ENCODE measurements at places on chromosomes 16 and 17.

- DNase-seq: no peak
Measured at GRCh38 chr17:50466371-50467113, 2.1 kb downstream of the CHAD start.

DNA sequence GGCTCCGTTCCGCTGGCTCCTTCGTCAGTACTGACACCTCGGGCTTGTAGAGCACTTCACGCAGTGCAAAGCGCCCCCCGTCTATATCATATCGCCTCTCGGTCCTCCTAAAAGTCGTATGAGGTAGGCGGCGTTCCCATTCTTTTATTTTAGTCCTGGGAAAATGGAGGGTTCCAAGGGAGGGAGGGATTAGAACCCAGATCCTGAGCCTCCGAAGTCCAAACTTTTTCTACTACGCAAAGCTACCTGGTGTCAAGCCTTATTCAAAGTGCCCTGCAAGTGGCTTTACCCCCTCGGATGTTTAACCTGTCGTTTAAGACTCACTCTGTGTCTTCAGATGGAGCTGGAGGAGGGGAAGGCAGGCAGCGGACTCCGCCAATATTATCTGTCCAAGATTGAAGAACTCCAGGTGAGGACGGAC lies 348 bp upstream of the FTSJ3 start:
- DNase-seq: no peak

DNA sequence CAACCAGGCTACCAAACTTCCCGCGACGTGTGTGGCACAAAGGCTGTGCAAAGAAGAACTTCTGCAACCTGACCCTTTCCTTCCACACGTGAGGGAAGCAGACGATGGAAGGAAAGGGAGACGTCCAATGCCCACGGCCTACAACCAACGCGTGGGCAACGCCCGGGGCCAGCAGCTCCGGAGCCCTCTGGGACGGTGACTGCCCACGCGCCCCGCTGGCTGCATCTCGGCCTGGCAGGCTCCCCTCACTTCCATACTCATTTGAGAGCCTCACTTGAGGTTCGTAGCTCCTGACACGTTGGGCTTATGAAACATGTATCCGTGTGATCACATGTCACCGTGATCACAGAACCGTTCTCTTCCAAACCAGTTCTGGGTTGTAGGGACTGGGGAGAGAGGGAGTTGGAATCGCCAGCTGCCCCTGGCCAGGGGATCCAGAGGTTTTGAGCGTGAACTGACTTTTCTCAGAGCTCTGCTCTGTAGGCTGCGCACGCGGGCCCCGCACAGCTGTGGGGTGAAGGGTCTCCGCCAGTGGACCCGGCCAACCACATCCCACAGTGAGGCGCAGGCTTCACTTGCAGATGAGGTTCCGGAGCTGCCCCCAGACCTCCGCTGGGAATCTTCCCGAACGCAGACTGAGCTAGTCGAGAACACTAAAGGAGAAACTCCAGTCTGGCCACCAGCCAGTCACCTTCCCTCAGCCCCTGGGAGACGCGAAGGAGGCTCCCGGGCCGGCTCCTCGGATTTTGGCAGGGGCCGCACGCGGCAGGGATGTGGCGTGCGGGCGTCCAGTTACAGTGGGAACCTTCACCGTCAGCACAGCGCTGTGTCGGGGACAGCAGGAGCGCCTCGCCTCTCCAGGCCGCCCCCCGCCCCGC lies 1.0 kb downstream of the LMF1 start:
- no peak for DNase-seq

DNA sequence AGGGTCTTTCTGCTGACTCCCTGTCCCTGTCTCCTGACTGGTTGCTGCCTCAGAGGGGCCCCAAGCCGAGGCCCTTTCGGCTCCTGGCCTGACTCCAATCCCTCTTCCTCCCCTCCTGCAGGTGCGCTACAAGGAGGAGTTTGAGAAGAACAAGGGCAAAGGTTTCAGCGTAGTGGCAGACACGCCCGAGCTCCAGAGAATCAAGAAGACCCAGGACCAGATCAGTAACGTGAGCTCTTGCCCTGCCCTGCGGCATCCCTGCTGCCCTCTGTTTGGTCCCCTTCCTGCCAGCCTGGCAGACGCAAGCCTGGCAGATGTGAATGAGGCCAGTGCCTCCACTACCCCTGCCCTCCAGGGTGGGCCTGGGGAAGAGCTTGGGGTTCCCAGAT lies 27.1 kb upstream of the LASP1NB start:
- DNase-seq: no peak

DNA sequence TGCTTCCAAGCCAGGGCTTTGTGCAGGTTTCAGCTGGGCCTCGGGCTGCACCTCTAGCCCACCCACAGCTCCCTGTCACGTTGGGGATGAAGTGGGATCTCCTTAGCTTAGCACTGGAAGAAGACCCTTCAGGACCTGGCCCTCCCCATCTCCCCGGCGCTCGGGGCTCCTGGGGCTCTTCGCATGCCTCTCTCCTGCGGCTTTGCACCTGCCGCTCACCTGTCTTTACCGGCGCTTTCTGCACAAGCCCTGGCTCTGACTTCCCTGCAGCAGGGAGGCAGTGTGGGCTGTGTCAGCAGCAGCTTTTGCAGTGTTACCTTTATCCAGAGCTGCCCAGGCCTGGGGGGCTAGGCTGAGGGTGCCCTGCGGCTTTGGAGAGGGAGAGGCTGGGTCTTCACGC lies 52.3 kb downstream of the NT5M start:
- no peak for DNase-seq

GRCh38 chr17:12924614-12925013 lies 93.2 kb downstream of the ELAC2 start:
- DNase-seq: no peak

- DNase-seq: no peak
Measured at GRCh38 chr16:88568710-88569613, 1.2 kb upstream of the ZC3H18 start.

- no peak for DNase-seq
Measured at GRCh38 chr16:80063713-80064069, 463.2 kb upstream of the MAF start.

DNA sequence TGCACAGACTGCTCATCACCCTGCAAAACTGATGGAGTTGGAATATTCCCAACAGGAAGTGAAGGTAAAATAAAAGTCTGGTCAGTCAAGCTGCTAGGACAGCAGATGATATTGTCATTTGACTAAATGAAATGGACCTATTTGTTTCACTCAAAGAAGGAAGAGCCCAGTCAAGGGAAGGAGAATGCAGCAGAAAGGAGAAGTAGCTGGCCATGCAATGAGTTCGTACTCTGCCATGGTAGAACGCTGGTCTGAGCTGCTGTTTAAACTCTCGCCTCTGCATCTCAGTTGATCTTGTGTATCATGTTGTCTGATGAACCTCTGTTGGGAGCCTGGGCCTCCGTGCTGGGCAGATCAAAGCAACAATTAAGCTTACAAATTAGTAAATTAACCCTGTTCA lies 15.6 kb upstream of the YPEL2 start:
- no peak for DNase-seq

DNA sequence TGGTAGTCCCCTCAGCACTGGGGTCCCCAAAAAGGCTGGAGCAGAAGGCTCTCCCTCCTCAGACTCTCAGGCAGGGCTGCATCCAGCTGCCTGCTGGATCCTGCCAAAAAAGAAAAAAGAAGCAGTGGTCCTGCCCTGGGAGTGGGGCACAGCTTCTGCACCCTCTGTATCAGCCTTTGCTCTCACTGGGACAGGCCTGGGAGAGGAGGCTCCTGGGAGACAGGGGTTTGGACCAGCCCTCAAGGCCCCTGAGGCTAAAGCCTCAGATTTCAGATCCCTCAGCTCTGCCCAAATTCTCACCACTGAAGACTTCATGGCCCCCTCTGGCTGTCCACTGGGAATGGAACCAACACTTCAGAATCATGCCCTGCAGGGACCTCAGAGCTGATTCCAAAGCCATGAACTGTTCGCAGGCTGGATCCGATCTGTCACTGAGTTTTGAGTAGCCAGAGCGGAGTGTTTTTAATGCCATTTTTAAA lies 96.9 kb downstream of the C16orf78 start:
- no peak for DNase-seq

Measured in caudate nucleus (tissue), 63 donors.